ENCODE measurements at places on chromosomes 2 and 18. TPM values are rescaled to one million over a fixed set of nuclear protein-coding genes. Genes with fewer than 3 reads are reported as not detected.

DNA sequence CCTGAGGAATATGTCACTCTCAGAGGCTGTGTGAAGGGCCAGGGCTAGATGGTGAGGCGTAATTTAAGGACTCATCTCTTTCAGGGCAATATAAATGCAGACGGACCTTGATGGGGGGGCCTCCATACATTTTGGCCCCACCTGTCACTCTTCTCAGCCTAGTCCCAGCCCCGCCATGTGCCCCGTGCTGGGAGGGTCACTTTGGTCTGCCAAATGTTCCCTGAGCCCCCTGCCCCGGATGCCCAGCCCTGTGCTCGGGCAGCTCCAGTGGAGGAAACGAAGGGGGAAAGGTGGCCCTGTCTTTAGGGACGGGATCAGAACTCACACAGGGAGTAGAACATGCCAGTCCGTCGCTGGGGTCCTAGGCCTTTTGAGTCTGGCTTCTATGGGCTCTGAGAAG lies 168.6 kb downstream of the KLHL29 start:
- DNase-seq = no peak

- no peak for DNase-seq
Measured at GRCh38 chr2:100224988-100225710, 82.8 kb upstream of the AFF3 start.

DNA sequence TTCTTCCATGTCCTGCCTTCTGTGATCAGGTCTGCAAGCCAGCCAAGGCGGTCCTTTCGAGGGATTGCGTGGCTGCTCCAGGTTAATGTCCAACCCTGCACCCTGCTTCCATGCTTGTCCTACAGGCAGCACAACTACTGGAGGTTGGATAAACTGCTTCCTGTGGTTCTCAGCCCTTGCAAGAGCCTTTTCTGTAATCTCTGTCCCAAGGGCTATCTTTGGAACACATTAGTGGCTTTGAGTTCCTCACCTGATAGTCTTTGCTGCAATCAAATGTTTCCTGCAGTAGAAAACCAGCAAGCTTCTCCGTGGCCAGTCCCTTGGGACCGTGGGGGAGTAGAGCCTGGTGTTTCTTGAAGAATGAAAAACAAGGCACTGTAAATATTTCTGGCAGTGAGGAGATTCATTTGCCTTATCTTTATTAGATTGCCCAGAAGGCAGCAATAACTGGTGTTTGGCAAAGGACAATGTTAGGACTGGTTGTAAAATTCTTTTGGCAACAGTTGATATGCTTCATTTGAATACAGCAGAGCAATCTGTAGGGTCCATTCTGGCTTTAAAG lies 214.4 kb downstream of the FHOD3 start:
- DNase-seq = no peak

Gene KCNJ13
- total RNA-seq = 5.9 TPM

Gene CDK5R2
- total RNA-seq = not detected

All from suprapubic skin (tissue), 4 donors.